ENCODE measurements at places on chromosomes 5 and 9. TPM values are rescaled to one million over a fixed set of nuclear protein-coding genes. Genes with fewer than 3 reads are reported as not detected.

DNA sequence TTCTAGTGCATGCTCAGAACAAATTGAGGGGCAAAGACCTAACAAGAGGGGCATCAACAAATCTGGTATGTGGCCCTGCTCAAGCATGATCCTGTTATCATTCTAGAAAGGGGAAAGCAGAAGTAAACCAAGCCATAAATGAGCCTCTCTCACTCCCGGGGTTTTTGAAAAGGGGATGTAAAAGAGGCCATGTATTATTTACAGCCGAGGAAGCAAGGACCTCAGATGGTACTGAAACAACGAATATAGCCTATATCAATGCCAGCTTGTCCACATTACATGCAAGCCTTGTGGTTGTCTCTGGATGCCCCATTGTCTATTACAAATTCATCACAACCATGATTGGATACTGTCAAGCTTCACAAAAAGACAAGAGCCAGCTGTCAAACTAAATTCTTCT is 211.3 kb downstream of the DCP2 start:
- DNase-seq, result no peak

DNA sequence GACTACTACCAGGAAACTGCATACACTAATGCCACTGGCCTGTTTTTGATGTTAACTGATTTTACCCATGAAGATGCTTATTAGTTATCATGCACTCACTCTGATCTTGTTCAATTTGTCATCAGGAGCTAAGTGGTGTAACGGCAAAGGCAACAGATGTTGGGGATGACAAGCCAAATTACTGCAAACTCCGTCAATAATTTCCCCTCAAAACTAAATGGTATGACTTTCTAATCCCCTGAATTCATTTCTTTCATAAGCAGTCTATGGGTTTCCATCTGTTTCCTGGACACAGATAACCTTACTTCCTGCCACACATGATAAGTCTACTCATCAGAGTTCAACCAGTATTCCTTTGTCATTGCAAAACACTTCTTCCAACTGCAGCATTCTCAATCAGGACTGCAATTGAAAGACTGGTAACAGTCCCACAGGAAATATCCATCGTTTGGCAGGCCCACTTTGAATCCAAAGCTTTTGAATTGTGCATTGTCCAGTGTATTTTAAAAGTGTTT is 96.2 kb upstream of the SMC2 start:
- no peak for DNase-seq

DNA sequence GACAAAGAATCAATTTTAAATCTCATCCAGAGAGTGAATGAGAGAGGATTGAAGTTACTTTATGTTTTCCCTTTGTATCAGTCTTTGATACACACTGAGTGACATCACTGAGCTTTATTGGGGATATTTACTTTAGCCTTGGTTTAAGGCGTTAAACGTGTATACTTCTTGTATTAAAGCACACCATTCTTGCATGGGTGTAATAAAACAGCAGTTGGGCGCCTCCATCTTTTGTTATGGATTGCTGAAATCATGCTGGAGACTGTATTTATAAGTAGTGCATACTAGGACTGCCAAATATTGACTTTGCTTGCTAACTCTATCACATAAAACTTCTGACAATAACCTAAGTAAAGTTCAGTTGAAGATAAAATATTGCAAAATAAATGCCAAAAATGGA is 1755.8 kb upstream of the WWC1 start:
- DNase-seq, result no peak

DNA sequence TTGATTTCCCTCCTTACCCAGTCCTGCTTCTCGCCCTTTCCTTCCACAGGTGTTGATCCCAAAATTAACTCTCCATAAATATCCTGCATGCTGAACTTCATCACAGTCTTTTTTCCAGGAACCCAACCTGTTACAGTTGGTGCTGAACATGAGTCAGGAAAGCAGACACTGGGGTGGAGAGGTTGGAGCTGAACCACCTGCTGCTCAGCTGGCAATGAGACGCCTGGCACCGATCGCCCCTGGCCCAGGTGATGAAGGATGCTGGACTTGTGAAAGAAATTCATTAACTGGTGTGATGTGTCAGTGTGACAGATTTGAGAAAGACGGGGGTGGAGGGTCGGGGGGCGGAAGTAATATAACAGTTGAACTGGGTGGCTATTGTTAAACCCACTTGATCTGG is 30.6 kb downstream of the CPLX2 start:
- peak; percentile 20 for DNase-seq

GRCh38 chr5:88485531-88485930 is 216.9 kb upstream of the TMEM161B start:
- DNase-seq, result no peak

The SLC4A9 gene
- total RNA-seq, result not detected
